ENCODE measurements at places on chromosomes 4 and X.

DNA sequence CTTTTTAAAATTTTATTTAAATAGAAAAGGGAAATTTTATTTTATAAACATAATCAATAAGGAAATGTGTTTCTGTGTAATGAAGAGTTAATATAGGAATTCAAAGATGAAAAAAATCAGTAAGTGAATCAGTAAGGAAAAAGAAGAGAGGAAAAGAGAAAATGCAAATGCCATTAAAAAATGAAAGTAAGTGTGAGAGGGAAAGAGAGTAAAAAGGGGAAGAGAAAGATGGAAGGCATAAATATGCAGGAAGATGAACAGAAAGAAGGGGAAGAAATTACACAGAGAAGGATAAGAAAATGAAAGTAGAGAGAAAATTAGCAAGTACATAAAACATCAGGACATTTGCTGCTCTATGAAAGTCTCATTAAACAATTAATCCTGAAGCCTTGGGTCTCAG, 349.9 kb downstream of the FSTL5 start:
- no peak for DNase-seq

DNA sequence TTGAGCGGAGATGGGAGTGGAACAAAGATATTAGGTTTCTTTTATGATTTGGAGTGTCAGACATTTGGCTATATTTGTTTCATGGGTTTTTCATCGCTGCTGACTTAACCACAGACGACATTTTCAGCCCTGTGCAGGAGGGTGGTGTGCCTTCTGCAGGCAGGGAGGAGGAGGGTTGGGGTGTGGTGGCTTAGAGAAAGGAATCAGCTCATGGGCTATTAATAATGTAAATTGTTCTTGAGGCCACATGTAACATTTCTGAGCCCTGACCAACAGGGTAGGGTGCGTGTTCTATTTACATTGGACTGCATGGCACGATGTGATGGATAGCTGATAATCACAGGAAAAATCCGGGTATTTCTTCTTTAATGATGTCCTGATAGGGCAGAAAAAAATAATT, 67.6 kb downstream of the POLA1 start:
- no peak for DNase-seq

GRCh38 chr4:54099748-54100574, at the start of gene GSX2:
Gene GSX2 (plus strand): TSS chr4:54100163. CDS start chr4:54100345, 182 bp downstream.
- no peak for DNase-seq

- DNase-seq: no peak
Observed at GRCh38 chr4:55574252-55574651, 17.8 kb downstream of the PDCL2 start.

DNA sequence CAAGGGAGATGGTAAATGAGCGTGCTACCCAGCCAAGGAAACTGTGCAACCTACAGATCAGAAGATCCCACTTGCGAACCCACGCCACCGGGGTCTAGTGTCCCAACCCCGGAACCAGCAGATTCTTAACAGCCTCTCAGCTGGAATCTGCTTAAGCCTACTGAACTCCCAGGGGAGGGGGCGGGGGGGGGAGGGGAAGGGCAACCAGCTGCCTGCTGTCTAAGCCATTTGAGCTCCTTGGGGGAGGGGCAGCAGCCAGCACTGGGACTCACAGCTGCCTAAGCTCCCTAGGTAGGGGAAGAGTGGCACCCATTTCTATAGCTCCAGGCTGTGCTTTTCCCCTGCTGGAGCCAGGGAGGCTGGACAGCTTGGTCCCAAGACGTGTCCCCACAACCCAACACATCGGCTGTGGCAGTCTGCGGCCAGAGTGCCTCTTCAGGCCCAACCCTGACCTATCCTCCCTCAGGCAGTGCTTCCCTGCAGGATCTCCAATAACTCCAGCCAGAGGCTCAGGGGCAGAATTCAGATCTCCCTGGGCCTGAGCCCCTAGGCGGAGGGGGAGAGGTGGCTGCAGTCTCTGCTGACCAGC, 289.2 kb downstream of the LDB2 start:
- DNase-seq: no peak

- no peak for DNase-seq
Observed at GRCh38 chr4:57220734-57221133, 110.5 kb upstream of the IGFBP7 start.

DNA sequence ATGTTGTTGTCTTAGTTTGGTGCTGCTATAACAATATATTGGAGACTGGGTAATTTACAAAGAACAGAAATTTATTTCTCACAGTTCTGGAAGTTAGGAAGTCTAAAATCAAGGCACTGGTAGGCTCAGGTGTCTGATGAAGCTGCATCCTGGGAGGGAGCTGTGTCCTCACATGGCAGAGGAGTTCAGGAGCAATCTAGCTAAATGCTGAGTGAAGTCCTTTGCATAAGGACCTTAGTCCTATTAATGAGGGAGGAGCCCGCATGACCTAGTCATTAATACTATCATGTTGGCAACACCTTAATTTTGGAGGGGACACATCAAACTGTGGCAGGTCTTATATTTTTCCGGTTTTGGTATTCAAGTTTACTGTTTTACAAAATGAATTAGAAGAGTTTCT, 36.0 kb upstream of the NSUN7 start:
- DNase-seq: no peak

- no peak for DNase-seq
Observed at GRCh38 chrX:123223859-123224258, 39.8 kb downstream of the GRIA3 start.

DNA sequence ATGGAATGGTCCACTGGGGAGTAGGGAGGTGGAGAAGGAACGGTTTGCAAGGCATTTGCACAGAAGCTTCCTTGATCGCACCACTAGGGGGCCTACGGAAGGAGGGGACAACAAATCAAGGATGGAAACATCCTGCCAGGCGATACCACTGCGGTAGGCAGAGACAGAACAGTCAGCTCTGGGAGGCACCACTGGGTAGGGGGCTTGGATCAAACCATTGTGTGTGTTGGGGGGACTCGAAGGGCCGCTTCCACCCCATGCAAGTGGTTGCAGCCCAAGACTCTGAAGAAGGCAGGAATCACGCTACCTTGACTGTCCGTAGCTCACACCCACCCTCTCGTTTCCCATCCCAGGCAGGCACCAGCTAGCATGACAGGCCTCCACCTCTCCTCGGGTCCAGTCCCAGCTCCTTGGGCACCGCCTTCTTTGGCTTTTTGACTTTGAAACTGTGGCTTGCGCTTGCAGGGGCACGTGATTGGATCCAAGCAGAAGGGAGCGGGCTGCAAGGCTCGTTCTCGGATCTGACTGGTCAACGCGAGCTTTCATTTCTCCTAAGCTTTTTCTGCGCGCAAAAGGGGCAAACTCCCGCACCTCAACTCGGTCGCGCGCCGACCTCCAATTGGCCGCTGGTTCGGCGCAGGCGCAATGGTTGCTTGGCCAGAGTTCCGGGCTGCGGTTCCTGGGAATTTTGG, 28.4 kb downstream of the GAGE1 start:
- no peak for DNase-seq

DNA sequence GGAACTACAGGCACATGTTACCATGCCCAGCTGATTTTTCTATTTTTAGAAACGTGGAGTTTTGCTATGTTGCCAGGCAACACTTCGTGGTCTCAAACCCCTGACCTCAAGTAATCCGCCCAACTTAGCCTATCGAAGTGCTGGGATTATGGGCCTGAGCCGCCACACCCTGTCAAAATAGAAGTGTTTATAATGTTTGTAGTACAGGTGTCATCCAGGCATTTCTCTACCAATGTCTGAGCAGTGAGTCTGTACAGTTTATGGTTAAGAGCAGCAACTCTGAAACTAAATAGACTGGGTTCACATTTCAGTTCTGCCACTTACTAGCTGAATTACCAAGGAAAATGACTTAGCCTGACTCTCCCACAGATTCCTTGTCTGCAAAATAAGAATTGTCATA, 460.4 kb upstream of the GALNT7 start:
- DNase-seq: no peak

DNA sequence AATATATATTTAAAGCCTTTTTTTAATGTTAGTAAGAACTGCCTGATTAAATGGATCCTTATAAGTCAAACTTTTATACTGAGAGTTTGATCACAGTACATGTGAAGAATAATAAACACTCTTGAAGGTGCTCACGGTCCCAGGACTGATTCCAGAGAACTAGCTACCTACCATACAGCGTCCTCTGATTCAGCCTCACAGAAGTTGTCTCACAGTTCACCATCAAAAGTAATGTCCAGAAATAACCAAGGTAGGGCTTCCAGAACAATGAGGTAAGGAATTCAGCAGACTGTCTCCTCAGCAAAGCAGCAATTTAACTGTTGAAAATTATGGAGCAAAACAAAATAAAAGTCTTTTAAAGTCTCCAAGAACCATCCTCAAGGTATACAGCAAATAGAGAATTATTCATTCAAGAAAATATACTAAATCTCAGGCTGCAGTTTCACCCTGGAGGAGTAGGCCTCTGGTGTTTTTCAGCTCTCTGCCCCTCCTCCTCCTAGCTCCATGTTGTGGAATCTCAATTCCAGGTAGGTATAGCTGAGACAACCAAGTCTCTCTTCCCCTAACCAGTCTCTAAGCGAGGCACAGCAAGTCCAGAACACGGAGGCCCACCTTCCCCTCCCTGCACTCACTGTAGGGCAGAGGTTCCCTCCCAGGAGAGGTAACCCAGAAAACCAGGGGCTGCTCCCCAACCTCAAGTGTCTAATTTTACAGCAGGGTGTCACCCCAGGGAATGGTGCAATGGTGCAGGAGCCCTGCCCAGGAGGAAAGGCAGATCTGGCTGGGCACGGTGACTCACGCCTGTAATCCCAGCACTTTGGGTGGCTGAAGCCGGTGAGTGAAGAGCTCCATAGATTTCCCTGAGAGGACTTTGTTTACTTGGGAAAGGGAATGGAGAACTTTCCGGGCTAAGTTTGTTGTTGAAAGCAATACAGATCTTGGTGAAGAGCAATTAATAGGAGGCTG, 28.6 kb downstream of the FAM241A start:
- DNase-seq: no peak

DNA sequence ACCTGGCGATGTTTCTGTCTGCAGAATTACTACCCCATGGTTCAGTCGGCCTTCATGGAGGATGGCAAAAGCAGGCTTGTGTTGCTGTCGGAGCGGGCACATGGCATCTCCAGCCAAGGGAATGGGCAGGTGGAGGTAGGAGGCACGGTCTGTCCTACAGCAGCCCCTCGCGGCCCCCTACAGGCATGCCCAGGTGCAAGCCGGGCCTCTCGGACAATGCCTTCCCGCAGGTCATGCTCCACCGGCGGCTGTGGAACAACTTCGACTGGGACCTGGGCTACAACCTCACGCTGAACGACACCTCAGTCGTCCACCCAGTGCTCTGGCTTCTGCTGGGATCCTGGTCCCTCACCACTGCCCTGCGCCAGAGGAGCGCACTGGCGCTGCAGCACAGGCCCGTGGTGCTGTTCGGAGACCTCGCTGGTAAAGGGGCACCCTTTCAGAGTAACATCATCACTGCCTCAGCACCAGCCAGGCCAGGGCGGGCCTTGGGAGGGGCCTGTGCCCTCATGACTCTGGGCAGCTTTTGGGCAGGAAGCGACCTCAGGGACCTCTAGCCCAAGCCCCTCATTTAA, 29.5 kb upstream of the MRFAP1 start:
- DNase-seq: no peak

GRCh38 chr4:86357608-86358007, 2.2 kb downstream of the MAPK10 start:
- DNase-seq: no peak

GRCh38 chr4:98516441-98517217, 141.8 kb downstream of the TSPAN5 start:
- DNase-seq: no peak

- DNase-seq: no peak
Observed at GRCh38 chr4:28675582-28675981, 1814.9 kb downstream of the STIM2 start.

- DNase-seq: no peak
Observed at GRCh38 chr4:40228497-40229365, 31.9 kb downstream of the RHOH start.

GRCh38 chr4:167724941-167725340, 367.4 kb upstream of the ANXA10 start:
- no peak for DNase-seq

DNA sequence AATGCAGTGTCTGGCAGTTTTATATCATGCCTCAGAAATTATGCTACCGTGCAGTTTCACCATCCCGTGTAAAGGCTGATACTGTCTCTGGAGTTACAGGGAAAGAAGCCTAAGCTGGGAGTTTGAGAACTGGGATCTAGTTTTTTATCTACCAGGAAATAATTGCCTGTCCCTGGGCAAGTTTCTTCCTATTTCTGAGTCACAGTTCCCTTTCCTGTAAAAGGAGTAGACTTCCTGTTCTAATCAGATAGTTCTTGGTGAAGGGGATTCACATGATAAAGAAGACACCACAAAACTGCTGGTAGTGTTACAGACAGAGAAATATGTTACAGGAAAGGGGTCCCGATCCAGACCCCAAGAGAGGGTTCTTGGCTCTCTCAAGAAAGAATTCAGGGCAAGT, 17.1 kb downstream of the HERC3 start:
- no peak for DNase-seq

GRCh38 chr4:147924604-147925412, 192.9 kb downstream of the ARHGAP10 start:
- no peak for DNase-seq

- no peak for DNase-seq
Observed at GRCh38 chr4:111113591-111113990, 490.7 kb upstream of the PITX2 start.

DNA sequence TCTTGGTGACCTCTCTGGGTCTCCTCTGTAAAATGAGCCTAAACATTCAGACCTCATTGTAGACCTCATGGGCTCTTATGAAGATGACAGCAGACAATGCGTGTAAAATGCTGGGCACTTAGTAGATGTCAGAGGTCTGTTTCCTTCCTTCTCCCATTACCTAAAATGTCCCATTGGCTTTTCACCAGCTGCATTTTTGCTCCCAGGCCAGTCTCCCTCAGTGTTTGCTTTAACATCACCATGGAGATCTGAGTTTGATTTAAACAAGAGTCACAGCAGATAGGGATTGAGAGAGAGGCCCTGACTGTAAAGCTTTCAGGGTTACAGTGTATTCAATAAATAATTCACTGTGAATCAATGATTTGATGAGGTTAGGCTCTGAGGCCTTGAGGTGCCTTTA, 24.3 kb downstream of the PSAPL1 start:
- DNase-seq: peak; percentile 2

DNA sequence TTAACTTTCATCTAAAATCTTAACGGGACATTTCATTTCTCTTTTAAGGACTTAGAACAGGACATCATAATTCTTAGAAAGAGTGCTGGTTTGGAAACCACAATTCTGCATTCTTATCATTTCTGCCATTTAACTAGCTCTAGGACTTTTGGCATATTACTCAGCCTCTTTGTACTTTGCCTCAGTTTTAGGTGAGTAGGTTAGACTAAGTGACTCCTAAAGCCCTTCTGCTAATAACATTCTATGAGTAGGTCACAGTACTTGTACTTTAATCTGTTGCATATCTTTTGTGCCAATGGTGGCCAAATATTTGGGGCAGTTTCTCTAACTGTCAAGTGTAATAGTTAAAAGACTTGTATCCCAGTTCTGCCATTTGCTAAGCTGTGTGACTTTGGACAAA, 115.4 kb upstream of the NUDT6 start:
- DNase-seq: no peak

DNA sequence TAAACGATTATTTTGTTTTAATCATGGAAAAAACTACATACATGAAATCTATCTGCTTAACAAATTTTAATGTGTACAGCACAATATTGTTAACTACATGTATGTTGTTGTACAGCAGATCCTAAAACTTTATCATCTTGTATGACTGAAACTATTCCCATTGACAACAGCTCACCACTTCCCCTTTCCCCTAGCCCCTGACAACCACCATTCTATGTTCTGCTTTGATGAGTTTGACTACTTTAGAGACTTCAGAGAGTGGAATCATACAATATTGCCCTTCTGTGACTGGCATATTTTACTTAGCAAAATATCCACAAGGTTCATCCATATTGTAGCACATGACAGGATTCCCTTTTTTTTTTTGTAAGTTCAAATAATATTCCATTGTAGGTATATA, 185.9 kb downstream of the CFAP299 start:
- DNase-seq: no peak

GRCh38 chr4:162586266-162586665, 422.5 kb upstream of the FSTL5 start:
- DNase-seq: no peak
